Pancreas (tissue), 10 donors: ENCODE measurements at places on chromosomes 12 and 14. TPM values are rescaled to one million over a fixed set of nuclear protein-coding genes. Genes with fewer than 3 reads are reported as not detected.

GRCh38 chr12:116726694-116727093 lies 11.2 kb downstream of the SPRING1 start:
- no peak overlapping the region for H3K27ac ChIP-seq
- H3K36me3 ChIP-seq: no peaks in the 10 kb centered on the region
- peaks cover 12% of the 10 kb centered on the region for H3K4me1 ChIP-seq
- no peaks in the 10 kb centered on the region for H3K27me3 ChIP-seq
- no peak for DNase-seq

DNA sequence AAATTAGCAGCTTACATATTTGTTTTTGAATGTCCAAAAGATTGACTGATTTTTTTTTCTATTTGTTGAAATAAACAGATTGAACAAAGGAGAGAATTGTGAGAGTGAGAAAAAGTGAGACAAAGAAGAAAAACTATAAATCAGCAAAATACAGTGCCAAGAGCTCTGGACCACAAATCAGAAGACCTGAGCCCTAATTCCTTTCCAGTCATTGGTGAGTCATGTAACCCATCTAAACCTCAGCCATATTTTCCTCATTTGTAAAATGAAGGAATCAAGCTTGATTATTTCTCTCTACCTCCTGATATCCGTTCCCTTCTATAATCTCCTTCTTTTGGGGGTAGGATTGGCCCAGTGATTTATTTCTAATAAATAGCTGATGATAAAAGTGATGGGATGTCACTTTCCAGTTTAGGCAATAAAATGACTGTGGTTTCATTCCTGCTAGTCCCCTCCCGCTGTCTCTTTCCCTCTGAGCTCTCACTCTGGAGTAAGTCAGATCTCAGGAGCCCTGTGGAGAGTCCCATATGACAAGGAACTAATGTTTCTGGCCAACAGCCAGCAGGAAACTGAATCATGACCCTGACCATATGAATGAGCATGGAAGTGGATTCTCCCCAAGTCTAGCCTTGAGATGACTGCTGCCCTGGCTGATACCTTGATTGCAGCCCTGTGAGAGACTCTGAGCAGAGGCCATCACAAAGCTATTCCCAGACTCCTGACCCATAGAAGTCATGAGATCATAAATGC lies 218.9 kb downstream of the ACSS3 start:
- no peaks in the 10 kb centered on the region for H3K4me1 ChIP-seq
- DNase-seq: no peak

DNA sequence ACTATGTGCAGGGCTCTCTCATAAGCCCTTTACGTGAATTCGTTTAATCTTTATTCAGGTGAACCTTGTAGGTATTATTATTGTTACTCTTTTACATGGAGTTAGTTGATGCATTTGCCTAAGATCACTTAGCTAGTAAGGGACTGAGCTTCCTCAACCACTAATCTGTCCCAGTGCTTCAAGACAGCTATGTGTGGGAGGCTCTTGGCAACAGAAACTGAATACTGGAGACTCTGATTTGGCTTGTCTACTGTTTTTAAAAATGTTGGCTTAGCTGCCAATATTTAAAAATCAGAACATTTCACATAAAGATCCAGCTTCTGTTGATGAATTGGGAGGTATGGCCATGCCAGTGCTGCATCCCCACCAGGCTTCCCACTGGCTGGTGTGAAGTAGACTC lies 6.8 kb downstream of the KNTC1 start:
- no peaks in the 10 kb centered on the region for H3K27me3 ChIP-seq
- no peak for DNase-seq
- H3K4me1 ChIP-seq: no peaks in the 10 kb centered on the region

DNA sequence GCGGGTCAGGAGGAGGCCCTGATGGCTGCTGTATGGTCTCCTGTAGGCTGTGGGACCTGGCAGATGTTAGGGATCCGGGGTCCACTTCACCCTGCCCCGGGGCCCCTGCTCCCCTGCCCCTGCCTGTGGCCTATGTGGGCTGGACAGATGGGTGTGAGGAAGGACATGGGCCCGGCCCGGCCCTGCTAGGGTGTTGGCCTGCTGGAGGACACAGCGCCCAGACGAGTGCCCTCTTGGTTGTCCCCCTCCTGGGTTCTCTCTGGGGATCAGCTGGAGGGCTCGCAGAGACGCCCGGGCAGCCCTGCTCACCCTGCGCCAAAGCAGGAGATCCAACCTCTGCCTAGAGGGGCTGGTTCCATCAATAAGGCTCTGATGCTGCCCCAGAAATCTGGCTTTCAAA lies 36.2 kb downstream of the BEGAIN start:
- no peak overlapping the region for H3K27ac ChIP-seq
- DNase-seq: no peak
- H3K4me1 ChIP-seq: peaks cover 9% of the 10 kb centered on the region
- H3K27me3 ChIP-seq: no peaks in the 10 kb centered on the region

GRCh38 chr12:46917821-46918220 lies 92.0 kb upstream of the SLC38A4 start:
- H3K4me1 ChIP-seq: no peaks in the 10 kb centered on the region
- H3K27ac ChIP-seq: no peak overlapping the region
- H3K27me3 ChIP-seq: no peaks in the 10 kb centered on the region
- no peaks in the 10 kb centered on the region for H3K36me3 ChIP-seq
- H3K4me3 ChIP-seq: no peak overlapping the region

- no peaks in the 10 kb centered on the region for H3K27me3 ChIP-seq
- no peaks in the 10 kb centered on the region for H3K36me3 ChIP-seq
- H3K27ac ChIP-seq: no peak overlapping the region
- DNase-seq: no peak
Observed at GRCh38 chr14:54048736-54049135, 92.1 kb upstream of the BMP4 start.

DNA sequence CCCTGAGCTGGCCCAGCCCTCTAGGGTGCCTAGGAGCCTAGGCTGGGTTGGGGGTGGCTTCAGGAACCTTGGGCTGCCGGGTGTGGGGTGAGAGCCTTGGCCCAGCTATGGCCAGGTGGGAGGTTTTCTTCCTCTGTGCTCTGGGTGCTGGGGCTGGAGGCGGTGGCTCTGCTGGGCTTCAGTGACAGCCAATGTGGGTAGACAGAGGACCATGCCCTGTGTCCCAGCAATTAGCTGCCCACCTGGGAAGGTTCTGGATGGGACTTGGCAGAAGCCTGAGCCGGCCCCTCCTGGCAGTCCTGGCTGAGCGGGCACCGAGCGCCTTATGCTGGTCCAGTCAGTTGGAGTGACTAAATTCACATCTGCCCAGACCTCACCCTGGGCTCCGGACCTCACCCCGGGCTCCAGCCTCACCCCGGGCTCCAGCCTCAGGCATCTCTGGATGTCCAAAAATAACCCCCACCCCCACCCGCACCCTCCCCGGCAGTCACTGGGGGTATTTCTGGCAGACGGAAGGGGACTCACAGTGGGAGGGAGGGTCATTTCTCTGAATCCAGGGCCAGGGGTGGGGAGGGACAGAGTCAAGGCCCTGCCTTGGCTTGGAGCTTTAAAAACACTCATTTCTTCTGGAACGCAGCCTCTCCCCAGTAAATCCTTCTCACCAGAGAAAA lies 46.9 kb downstream of the CYP46A1 start:
- H3K27ac ChIP-seq: no peak overlapping the region
- DNase-seq: peak; percentile 16
- no peaks in the 10 kb centered on the region for H3K27me3 ChIP-seq
- no peaks in the 10 kb centered on the region for H3K4me1 ChIP-seq
- H3K4me3 ChIP-seq: no peak overlapping the region
- no peaks in the 10 kb centered on the region for H3K36me3 ChIP-seq

- no peaks in the 10 kb centered on the region for H3K27me3 ChIP-seq
- H3K36me3 ChIP-seq: no peaks in the 10 kb centered on the region
- H3K4me3 ChIP-seq: no peak overlapping the region
Observed at GRCh38 chr12:121668750-121669520, 519 bp downstream of the MORN3 start.

- no peaks in the 10 kb centered on the region for H3K27me3 ChIP-seq
- H3K27ac ChIP-seq: no peak overlapping the region
- H3K4me1 ChIP-seq: no peaks in the 10 kb centered on the region
- no peak for DNase-seq
Observed at GRCh38 chr12:52630008-52630500, 11.7 kb upstream of the KRT73 start.

GRCh38 chr12:70659077-70659606 lies 21.9 kb upstream of the PTPRB start:
- H3K27ac ChIP-seq: no peak overlapping the region
- H3K36me3 ChIP-seq: no peaks in the 10 kb centered on the region

GRCh38 chr14:33040372-33041140 lies 101.9 kb downstream of the NPAS3 start:
- no peak overlapping the region for H3K27ac ChIP-seq
- H3K27me3 ChIP-seq: no peaks in the 10 kb centered on the region
- H3K4me1 ChIP-seq: no peaks in the 10 kb centered on the region
- no peak overlapping the region for H3K4me3 ChIP-seq

GRCh38 chr12:105899589-105899988 lies 239.2 kb downstream of the NUAK1 start:
- H3K4me3 ChIP-seq: no peak overlapping the region
- H3K27ac ChIP-seq: no peak overlapping the region
- no peak for DNase-seq
- H3K36me3 ChIP-seq: no peaks in the 10 kb centered on the region

DNA sequence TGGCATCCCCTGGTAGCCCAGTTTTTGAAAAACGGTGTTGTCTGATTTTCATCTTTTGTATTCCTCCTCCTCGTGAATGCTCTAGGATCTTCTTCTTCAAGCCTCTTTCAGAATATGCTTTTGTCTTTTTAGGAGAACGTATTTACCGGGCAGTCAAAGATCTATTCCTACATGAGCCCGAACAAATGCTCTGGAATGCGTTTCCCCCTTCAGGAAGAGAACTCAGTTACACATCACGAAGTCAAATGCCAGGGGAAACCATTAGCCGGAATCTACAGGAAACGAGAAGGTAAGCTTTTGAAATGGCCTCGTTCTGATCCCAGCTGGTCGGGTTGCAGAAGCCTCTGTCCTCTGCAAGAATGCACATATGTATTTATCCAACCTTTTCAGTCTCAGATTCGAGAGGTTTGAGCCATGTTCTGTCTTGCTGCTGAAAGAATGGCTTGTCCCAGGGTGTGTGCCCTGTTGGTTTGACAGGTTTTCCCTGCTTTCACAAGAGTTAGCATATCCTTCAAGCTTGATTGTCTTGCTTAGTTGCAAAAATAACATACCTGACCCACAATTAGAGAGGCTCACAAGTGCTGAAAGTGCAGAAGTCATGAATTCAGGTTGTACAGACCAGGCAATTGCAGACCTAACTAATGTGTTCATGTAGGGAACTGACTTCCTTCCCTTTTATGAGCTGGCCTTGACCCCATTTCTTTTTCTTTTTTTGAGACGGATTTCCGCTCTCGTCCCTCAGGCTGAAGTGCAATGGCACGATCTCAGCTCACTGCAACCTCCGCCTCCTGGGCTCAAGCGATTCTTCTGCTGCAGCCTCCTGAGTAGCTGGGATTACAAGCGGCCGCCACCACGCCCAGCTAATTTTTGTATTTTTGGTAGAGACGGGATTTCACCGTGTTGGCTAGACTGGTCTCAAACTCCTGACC lies 6.8 kb downstream of the KMT5A start:
- no peak overlapping the region for H3K27ac ChIP-seq
- DNase-seq: no peak
- peaks cover 14% of the 10 kb centered on the region for H3K36me3 ChIP-seq
- H3K27me3 ChIP-seq: no peaks in the 10 kb centered on the region
- no peak overlapping the region for H3K4me3 ChIP-seq
- peaks cover 11% of the 10 kb centered on the region for H3K4me1 ChIP-seq

Gene PSMA3
- 67.8 TPM for total RNA-seq

Gene C3AR1
- 8.9 TPM for total RNA-seq

Gene LRRK2
- 8.3 TPM for total RNA-seq

Gene TRMT5
- total RNA-seq: 9.7 TPM

Gene APOF
- total RNA-seq: 0.13 TPM

Gene FGF23
- not detected for total RNA-seq

Gene SLC5A8
- total RNA-seq: not detected

Gene CCND2
- 75.6 TPM for total RNA-seq

Gene CD163
- total RNA-seq: 5.3 TPM
